ENCODE measurements at places on chromosomes 2 and 18.

DNA sequence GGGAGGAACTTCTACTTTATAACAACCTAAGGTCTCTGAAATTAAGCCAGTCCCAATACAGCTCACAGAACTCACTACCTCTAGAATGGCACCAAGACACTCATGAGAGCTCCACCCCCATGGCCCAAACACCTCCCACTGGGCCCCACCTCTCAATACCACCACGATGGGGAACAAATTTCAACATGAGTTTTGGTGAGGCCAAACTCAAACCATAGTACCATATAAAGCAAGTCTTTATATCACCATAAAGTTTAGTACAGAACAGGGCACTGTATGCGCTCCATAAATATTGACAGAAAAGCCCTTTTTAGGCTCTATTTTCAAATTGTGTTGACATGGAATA, 3.3 kb downstream of the AFG3L2 start:
- DNase-seq = no peak

- DNase-seq = no peak
These were observed 28.7 kb downstream of the MREG start for GRCh38 chr2:215984661-215985060.

GRCh38 chr2:201235860-201236811, 24.2 kb upstream of the CASP8 start:
- peak; percentile 82 for DNase-seq

DNA sequence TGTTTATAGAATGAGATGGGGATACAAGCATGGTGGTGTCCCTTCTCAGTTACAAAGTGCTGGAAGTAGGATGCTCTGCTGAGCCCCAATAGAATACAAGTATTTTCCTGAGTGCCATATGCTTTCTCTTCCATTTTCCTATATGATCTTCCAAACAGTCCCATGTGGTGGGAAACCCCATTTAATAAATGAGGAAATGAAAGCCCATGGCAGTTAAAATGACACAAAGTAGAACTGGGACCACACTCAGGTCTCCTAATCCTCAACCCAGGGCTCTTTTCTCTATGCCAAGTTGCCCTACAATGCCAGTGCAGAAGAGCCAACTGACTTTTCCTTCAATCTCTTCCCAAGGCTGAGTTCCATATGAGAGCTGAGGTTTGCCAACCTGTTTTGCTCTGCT, 210.2 kb upstream of the FBXO11 start:
- DNase-seq = no peak

DNA sequence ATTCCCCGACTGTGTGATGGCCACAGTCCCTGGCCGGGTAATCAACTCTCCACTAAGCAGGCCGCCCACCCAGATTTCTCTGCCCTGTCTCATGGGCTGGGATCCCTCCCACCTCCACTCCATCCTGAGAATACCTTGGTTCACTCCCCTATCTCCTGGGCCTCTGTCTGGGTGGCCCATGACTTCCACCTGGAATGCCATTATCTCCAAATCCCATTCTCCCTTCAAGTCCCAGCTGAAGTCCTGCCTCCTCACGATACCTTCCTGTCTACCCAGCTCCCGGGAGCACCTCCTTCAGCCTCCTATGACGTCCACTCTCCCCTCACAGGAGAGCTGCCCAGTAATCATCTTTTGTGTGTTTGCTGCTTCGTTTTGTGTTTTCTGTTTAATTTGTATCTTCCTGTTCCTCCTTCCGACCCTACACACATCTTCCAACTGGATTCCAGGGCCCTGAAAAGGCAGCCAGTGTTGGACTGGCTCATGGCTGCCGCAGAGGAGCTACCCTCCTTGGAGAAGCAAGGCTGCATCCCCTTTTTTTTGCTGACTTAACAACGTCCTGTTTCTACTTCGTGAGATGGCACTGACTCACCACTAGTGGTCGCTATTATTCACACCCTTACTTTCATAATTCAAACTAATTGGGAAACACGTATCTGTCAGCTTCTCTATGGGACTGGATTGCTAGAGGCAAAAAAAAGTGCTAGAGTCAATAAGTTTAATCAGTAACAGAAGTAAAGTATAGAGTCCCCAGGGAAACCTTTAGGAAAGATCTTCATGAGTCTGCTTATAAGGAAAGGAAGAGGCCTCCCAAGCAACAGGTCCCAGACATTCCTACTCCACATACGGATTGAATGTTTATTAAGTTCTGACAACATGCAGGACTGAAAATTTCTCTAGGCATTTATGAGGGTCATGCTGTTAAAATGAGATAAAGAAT, 171.9 kb upstream of the GATA6 start:
- DNase-seq = peak; percentile 49

GRCh38 chr2:53636596-53636995, 131.0 kb upstream of the CHAC2 start:
- peak; percentile 72 for DNase-seq

- no peak for DNase-seq
These were observed 110.2 kb downstream of the OLA1 start for GRCh38 chr2:174138161-174138560.

- DNase-seq = no peak
These were observed 1288.7 kb downstream of the CNTNAP5 start for GRCh38 chr2:125313806-125314205.

- DNase-seq = no peak
These were observed 1052.6 kb upstream of the PIK3C3 start for GRCh38 chr18:40902436-40902835.

DNA sequence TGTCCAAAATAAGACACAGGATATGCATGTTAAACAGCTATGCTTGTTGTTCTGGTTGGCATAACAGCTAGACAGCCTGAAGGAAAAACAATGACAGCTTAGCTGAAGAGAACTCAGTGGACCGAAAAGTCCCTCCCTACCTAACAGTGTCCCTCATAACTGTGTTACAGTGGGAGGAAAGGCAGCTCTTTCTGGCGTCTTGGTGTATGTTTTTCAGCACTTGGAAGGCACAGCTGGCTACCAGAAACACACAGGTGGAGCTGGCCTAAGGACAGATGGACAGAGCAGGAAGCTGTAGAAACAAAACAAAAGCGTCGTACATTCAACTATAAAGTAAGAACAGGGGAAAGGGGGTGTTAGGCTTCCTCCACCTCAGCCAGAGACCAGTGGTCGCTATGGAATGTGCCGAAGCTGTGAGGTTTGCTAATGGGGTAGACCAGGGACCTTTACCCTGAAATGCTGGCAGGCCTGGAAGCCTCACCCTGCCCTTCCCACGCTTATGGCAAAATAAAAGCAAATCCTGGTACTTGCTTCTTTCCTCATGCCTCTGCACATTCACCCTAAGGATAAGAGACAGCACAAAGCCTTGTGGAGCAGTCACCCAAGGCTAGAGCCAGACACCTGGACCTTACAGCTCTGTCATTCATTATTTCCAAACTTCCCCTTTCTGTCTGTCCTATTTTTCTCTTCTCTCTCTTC, 103.5 kb upstream of the TRIB2 start:
- no peak for DNase-seq

GRCh38 chr2:148540022-148540421, 104.5 kb upstream of the EPC2 start:
- no peak for DNase-seq

DNA sequence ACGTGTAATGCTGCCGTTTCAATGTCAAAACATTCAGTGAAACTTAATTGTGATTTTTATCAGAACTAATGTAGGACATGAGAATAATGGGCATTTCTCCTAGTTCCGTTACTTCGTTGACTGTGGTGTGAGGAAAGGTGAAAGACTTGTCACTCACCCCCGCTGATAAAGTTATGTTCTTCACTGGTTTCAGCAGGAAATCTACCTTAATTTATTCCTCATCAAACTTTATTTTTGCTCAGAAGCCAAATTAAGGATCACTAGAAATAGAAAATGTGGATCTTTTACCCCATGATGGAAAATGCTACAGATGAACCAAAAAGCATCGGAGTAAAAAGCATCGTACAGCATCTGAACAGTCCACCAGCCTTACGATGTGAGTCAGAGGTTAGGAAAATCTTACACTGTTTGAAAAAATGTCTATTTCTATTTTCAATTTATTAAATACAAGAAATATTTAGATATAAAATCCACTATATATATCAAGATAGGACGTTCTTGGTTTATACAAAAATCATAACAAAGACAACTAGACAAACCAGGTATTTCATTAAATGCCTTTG, 1.0 kb upstream of the ROCK1 start:
- DNase-seq = peak; percentile 24

GRCh38 chr2:8630676-8631464, 51.0 kb upstream of the ID2 start:
- DNase-seq = no peak

DNA sequence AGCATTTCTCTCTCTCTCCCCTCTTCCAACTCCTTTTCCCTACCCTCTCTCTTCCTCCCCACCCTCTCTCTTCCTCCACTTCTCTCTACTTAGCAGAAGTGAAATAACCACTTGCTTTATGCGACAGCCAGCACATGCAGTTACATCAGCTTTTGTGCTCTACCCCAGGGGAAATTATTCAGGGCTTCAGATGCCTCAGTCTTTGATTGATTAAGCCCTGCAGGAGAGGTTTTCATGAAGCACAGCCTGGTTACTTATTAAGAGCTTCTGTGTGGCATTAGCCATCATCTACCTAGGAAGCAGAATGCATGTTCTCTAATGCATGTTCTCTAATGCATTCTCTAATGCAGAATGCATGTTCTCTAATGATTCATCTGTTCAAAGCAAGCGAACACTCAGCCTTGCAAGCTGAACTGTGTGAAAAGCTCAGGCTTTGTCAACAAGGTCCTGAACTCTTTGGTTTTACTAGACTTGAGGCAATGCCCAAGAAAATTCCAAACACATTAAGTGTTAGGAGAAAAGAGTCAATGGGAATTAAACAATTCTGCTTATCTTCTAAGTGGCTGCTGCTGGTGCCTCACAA, 56.1 kb downstream of the LHCGR start:
- peak; percentile 37 for DNase-seq

- no peak for DNase-seq
These were observed 18.2 kb upstream of the TNP1 start for GRCh38 chr2:216878072-216878471.

- peak; percentile 81 for DNase-seq
These were observed 115.1 kb downstream of the DTNB start for GRCh38 chr2:25558262-25558661.

- no peak for DNase-seq
These were observed 106.7 kb downstream of the FAM210A start for GRCh38 chr18:13619505-13620205.

DNA sequence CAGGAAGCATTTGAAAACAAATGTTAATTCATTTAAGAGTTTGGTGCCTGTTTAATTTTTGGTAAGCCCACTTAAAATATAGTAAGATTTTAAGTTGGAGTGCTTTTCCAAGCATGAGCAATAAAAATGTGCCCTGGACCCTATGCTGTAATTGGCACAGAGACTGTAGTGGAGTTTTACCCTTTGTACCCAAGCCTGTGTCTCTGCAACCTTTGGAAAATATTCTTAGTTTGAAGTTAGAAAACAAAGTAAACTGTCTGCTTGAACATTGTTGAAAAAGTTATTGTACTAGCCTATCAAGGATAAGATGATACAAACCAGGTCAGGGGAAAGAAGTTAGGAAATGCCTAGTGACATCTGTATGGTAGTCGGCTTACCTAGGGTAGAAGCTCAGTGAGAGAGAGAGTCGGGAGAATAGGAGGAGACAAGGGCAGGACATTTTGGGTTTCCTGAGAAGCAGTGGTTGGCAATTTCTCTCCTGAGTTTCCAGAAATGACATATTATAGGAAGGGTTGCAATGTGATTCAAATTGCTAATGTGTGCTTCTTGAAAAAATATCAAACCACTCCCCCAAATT, 66.5 kb downstream of the CCDC85A start:
- DNase-seq = no peak

DNA sequence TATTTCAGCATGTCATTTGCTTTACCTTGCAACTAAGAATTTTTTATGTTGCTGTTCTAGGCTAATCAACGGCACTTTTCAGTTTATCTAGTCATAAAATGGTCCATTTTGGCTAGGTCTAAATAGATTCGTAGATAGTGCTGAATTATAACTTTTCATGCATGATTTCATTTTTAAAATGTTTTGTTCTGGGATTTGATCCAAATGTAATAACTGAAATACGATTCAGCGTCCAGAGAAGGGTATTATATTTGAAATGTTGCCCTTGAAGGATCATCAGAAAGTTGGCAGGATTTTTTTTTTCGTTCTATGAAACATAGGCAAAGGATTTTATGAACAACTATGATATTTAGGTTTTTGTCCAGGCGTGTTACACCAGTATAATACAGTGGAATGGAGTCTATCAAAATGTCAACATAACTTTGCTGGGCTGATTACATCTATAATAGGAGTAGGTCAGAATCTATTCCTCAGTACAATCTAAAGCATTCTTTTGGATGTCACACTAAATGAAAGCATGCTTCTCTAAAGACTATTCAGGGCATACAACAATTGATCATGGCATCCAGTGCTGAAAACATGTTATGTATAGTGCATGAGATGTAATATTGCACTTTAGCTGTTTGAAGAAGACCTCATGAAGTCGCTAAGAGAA, 24.8 kb downstream of the TTC27 start:
- no peak for DNase-seq

DNA sequence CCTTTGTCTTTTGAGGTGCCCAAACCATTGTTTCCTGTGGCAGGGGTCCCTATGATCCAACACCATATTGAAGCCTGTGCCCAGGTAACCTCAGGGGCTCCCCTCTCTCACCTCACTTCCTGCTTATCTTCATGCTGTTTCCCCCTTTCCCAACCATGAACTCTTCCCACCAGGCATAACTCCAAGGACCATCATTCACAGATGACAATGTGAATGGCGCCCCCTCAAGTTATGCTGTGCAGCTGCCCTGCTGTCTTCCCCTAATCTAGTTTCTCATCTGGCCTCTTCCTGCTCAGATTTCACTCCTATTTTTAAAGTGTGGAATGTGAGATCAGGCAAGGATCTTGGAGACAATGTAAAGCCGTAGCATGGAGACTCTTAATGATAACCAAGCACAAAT, 1.4 kb downstream of the GMPPA start:
- DNase-seq = peak; percentile 79

- no peak for DNase-seq
These were observed 26.3 kb upstream of the SPATA3 start for GRCh38 chr2:230969659-230970015.

GRCh38 chr18:41263956-41264355, 691.1 kb upstream of the PIK3C3 start:
- DNase-seq = no peak

DNA sequence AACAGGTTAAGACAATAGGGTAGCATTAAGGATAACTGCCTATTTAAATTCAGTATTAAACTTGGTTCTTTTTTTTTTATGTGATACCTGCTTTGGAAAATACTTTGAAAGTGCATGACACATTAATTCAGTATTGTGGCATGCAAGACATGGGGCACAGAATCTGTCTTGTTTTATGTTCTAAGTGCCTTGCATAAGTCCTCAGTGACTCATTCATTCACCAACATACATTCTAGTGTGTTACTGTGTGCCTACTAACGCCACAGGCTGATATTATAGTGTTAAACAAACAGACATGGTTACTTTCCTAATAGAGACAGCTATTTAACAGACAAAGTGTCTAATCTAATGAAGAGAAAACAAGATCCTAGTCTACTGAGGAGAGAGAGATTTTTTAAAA, 91.7 kb downstream of the GCA start:
- DNase-seq = peak; percentile 3

DNA sequence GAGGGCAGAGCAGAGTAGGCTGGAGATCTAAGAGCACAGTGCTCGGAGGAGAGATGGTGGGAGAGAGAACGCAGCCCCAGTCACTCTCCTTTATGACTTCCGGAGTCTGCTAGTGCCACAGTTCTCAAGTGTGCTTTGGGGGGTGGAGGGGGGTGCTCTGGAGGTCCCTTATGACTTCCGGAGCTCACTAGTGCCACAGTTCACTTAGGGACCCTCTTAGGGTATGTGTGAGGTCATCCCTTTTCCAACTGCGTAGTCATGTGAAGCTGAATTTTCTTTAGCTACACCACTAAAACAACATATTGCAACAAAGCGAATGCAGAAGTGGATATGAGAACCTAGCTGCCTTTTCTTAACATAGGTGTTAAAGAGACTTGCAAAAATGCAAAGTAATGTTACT, 153.7 kb upstream of the KCTD1 start:
- no peak for DNase-seq

All from EH (cell line).